ENCODE measurements at places on chromosomes 7 and 10.

DNA sequence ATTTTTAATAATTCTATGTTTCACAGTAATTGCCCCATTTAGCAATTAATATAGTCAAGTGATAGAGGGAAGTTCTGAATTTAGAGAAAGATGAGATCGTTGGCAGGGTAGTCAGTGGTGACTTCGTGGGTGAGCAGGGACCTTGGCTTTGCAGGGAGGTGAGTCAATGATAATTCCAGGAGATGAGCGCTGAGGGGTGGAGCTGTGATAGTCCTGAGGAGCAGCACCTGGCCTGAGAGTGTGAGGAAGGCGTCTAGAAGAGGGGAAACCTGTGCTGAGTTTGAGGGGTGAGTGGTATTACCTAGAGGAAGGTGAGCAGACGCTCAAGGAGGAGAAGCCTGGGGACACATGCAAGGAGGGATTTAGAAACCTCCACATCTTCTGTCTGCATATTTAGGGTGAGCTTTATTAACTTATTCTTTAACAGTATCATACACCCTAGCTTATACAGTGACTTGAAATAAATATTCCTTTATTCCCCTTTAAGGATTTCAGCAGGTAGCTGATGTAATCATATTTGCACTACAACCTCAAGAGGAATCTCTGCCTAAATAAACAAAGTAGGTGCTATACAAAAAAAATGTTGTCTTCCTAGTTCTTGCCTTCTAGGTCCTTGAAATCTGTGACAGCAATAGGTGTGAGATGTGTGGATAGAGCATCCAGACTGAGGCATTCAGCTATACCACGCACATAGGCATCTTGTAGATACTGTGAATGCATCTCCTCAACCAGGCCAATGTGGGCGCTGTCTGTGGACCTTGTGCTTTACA, 2.1 kb upstream of the TRIL start:
- DNase-seq = no peak

GRCh38 chr7:12939694-12940093, 252.3 kb downstream of the ARL4A start:
- DNase-seq = no peak

GRCh38 chr7:91496251-91496820, 232.1 kb downstream of the FZD1 start:
- DNase-seq = no peak

DNA sequence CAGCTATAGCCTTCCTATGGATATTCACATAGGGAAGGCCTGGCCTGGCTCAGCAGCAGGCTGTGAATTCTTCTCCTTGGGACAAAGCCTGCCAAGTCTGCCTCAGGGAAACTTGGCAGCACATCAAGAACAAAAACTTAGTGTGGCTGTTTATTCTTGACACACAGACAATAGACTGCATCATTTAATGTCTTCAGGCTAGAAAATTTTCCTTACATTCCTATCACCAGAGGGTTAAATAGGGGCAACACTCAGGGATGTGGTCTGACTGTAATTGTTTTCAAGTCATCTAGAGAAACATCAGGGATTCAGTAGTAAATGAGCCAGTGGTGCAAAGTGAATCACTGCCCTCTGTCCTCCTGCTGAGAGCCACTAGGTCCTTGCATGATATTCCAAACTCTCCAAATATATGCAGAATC, 137.3 kb downstream of the SEMA3C start:
- DNase-seq = no peak

- DNase-seq = no peak
Observed at GRCh38 chr7:67462781-67463191, 466.2 kb downstream of the TYW1 start.

Measured in iPS DF 19.7 (cell line).